ENCODE measurements at places on chromosomes 7 and 10.

- no peak for DNase-seq
Measured at GRCh38 chr7:127871226-127871625, 160.0 kb downstream of the LRRC4 start.

DNA sequence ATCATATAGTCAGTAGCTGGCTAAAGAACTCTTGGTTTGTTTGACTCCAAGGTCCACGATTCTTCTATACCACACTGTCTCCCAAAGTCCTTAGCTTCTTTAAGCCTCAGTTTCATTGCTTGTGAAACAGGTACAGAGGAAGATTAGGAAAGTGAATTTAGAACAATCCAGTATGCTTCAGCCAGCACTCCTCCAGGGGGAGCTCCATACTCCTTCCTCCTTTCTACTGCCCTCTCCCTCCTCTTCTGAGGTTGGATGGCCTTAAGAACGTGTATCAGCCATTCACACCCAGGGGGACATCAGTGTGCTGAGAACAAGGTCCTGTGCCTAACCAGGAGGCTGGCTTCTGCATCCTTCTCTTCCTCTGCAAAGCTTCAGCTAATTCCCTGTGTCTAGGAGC lies 54.8 kb upstream of the CALD1 start:
- no peak for DNase-seq

GRCh38 chr7:22551768-22552513 lies 52.0 kb upstream of the STEAP1B start:
- DNase-seq, result no peak

DNA sequence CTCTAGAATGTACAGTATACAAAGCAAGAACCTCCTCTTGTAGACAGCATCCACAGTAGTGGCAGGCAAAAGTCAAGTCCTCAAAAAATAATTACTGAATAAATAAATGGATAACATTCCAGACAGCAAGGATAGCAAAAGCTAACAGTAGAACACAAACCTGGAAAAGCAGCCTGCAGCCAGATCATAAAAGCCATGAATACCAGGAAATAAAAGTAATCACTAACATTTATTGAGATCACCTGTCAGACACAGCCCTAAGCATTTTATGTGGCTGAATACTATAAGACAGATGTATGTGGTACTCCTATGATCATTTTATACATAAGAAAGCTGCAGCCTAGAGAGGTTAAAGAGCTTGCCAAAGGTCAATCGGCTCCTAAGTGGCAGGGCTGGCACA lies 34.0 kb downstream of the CUL2 start:
- DNase-seq, result no peak

DNA sequence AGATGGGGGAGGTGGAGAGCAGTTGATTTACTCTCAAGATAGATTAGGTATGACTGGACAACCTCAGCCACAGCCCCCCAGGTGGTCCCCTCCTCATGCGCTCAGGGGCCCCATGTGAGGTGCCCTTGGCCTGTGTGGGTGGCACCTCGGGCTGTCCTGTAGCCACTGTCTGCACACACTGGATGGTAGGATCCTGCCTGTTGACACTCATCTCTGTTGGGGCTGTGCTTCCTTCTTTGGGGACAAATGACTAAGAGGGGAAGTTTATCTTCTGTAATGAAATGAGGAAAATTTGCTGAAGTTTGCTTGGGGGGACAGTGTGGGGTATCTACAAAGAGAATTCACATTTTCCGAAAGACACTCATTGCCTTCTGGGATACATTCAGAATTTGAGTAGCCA lies 53.6 kb upstream of the ANTXRL start:
- no peak for DNase-seq

GRCh38 chr7:68707958-68708357 lies 890.3 kb upstream of the AUTS2 start:
- DNase-seq, result no peak

GRCh38 chr7:12111422-12112405 lies 99.4 kb upstream of the TMEM106B start:
- DNase-seq, result no peak

GRCh38 chr10:102121739-102122372 lies 1.7 kb upstream of the LDB1 start:
- no peak for DNase-seq

GRCh38 chr10:48455055-48455391 lies 148.5 kb downstream of the MAPK8 start:
- DNase-seq, result no peak

DNA sequence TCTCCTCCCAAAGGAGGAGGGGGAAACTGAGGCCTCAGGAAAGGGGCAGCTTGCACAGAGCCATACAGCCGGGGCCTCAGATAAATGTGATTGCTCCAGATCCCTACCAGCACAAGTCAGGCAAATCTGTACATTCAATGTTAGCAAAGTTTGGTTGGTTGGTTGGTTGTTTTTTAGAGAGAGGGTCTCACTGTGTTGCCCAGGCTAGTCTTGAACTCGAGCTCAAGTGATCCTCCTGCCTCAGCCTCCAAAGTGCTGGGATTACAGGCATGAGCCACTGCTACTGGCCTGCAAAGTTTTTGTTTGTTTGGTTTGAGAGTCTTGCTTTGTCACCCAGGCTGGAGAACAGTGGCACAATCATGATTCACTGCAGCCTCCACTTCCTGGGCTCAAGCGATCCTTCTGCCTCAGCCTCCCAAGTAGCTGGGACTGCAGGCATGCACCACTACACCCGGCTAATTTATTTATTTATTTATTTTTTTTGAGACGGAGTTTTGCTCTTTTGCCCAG lies 30.0 kb upstream of the TNRC18 start:
- DNase-seq, result no peak

DNA sequence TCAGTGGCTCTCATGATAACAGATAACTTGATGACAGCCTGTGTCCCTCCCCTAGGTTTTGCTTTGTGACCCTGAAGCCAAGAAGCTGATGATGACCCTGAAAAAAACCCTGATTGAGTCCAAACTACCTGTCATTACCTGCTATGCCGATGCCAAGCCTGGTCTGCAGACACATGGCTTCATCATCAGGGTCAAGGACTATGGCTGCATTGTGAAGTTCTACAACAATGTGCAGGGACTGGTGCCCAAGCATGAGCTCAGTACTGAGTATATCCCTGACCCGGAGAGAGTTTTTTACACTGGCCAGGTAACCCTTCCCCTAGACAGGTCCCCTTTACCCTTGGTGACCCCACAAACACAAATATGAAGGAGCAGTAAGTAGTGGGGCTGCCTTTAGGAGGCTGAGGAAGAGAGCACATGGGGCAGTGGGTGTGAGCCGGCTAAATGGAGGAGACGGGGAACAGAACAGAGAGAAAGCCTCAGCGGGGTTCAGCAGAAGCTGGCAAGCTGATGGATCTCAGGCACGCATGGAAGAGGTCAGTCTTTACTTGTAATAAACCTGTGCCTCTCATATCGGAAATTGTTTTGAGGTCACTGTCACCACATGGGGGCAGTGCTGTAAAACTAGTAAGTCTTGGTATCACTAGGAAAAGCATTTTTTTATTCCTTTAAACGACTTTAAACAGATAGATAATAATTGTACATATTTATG lies 20.2 kb downstream of the PDCD11 start:
- peak; percentile 1 for DNase-seq

GRCh38 chr7:24197852-24198251 lies 86.1 kb upstream of the NPY start:
- DNase-seq, result no peak

- DNase-seq, result no peak
Measured at GRCh38 chr7:8831376-8831775, 398.0 kb downstream of the NXPH1 start.

GRCh38 chr7:101094791-101095375 lies 9.6 kb downstream of the TRIM56 start:
- DNase-seq, result peak; percentile 9

GRCh38 chr10:31602541-31603234 lies 283.7 kb downstream of the ZEB1 start:
- DNase-seq, result peak; percentile 45

- DNase-seq, result no peak
Measured at GRCh38 chr7:130845581-130846085, 111.6 kb upstream of the KLF14 start.

GRCh38 chr10:68561865-68562649 lies 1.9 kb downstream of the TET1 start:
- no peak for DNase-seq

GRCh38 chr7:13201628-13202027 lies 514.2 kb downstream of the ARL4A start:
- no peak for DNase-seq

DNA sequence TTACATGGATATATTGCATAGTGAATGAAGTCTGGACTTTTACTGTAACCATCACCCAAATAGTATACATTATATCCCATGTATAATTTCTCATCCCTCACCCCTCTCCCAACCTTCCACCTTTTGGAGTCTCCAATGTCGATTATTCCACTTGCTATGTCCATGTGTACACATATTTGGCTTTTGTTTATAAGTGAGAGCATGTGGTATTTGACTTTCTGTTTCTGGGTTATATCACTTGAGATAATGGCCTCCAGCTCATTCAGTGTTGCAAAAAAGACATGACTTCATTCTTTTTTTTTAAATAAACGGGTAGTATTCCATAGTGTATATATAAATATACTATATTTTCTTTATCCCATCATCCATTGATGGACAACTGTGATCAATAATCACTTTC lies 288.6 kb upstream of the BMPER start:
- DNase-seq, result no peak
